ENCODE measurements at places on chromosomes 7 and 10.

DNA sequence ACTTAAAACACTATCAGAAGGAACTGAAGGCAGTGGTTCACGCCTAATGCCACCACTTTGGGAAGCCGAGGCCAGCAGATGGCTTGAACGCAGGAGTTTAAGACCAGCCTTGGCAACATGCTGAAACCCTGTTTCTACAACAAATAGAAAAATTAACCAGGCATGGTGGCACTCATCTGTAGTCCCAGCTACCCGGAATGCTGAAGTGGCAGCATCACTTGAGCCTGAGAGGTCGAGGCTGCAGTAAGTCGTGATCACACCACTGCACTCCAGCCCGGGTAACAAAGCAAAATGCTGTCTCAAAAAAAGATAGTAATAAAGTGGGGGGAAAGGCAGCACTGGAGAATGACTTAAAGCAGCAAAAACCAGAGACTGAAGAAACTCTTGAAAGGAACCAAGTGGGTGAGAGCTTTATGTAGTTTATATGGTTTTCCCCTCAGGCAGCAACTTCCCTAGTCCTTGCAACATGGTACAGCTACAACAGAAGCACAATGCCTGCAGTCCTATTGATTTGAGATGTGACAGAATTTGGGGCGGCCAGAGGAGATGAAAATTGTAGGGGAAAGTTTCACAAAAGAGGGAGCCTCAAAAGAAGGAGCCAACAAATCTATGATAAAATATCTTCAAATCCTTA, 38.1 kb downstream of the GDI2 start:
- DNase-seq, result peak; percentile 46

DNA sequence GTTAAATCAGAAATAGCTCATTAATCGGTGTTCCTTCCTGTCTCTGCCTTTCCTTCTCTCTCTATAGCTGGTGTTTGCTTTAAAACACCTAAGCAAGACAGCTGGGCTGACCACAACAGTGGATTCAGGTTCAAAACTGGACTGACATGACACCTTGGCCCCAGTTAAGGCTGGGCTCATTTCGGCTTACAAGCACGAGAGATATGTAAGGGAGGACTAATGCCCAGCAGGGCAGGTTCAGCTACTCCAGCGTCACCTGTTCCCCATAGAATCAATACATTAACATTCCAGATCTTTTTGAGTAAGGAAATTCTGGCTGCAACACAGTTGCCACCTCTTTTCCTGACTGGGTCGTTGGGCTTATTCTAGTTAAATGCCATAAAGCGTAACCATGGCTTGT, 323.0 kb upstream of the AOAH start:
- no peak for DNase-seq

GRCh38 chr10:74174521-74174920, 23.5 kb downstream of the ADK start:
- DNase-seq, result no peak

GRCh38 chr10:118701529-118702323, 53.0 kb downstream of the CACUL1 start:
- no peak for DNase-seq

DNA sequence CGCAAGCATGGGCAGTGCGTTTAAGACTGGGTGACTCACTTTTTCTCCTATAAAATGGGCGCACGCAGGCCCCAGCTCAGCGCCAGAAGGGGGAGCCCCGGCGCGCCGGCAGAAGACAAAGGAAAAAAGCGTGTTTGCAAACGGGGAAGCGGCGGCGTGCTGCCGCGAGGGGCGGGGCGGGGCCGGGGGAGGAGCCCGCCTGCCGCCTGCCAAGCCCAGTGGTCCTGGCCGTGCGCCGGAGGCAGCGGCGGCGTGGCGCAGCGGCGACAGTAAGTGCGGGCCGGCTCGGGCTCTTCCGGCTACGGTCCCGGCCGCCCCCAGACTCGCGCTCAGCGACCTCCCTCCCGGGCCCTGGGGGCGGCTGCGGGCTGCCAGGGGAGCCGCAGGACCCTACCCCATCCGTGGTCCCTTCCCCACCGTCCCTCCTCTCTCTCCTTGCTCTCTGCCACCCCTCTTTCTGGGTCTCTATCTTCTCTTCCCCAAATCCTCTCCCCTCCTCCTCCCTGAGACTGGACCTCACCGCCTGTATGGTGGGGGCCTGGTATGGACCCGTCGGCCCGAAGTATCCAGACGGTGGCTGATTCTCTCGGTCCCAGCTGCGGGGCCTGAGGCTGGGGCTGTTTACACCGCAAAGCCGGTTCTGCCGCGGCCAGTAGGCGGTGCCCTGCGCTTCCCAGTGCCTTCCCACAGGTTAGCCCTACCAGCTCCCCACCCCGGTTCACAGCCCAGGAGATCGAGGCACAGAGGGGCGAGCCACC, at the start of gene SLC29A3:
TSS of gene SLC29A3 (plus strand) at position 218 of the 758 bp plus-strand sequence. CDS start at position 269, 51 bp downstream.
- peak; percentile 88 for DNase-seq

GRCh38 chr7:143975617-143976016, 21.0 kb downstream of the OR2F1 start:
- no peak for DNase-seq

DNA sequence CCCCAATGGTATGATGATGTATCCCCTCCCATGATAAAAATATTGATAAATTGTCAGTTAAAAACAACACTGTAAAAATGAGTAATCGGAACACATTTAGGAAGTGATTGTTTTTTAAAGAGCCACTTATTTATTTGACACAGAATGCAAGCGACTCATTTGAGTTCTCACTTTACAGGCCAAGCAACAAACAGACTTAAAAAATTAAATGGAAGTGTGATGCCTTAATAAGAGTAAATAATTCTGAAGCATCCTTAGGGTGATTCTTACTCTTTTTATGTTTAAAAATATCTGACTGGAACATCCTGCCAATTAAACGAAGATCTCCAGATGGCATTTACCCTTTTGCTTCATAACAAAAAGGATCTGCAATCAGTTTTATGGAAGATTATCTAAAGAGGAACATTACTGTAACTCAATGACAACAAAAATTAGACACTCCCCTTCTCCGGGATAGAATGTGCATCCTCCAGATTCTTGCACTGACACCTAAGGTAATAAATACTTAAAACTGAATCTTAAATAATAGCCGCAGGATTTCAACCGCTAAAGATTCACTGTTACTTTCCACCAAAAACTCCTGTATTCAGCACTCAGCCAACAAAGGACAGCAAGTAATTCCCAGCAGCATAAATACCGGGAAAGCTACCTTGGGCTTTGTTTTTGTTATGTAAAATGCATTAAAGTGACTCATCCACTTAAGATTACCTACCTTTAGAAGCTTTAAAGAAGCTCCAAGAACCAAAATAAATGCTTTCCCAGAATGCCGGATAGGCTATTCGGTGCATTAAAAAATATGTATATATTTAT, 1.7 kb downstream of the CACNA2D1 start:
- no peak for DNase-seq

GRCh38 chr7:22772885-22773284, 45.9 kb downstream of the IL6 start:
- DNase-seq, result no peak

DNA sequence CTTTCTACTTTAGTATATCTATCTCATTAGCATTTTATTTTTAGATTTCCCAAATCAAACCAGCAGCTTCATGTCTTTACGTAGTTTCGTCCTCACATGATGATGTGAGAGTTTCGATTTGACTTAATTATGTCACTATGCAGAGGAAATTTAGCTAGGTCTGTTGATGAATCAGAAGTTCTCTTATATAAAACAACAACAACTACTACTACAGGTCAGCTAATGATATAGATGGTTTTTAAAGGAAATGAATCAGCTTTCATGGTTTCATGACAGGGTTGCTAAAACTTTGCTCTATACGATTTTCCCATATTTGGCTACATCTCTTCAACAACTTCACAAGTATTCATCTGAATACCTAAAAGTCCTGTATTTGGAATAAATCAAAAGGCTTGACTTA, 28.6 kb downstream of the JAZF1 start:
- DNase-seq, result peak; percentile 93

DNA sequence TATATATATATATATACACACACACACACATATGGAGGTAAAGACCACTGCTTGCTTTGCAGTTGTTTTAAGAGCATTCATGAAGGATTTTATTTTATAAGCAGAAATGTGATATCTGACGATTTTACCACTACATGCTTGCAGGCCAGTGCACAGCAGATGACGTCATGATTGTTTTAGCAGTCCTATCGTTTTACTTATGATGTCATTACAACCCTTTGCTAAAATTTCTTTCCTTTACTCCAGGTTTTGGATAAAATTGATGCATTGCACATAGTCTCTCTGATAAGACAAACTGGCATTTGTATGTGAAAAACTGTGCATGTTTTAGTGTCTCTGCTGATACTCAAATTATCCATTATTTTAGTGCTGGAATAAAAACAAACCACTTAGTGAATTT, 9.2 kb downstream of the EGFR start:
- DNase-seq, result no peak

DNA sequence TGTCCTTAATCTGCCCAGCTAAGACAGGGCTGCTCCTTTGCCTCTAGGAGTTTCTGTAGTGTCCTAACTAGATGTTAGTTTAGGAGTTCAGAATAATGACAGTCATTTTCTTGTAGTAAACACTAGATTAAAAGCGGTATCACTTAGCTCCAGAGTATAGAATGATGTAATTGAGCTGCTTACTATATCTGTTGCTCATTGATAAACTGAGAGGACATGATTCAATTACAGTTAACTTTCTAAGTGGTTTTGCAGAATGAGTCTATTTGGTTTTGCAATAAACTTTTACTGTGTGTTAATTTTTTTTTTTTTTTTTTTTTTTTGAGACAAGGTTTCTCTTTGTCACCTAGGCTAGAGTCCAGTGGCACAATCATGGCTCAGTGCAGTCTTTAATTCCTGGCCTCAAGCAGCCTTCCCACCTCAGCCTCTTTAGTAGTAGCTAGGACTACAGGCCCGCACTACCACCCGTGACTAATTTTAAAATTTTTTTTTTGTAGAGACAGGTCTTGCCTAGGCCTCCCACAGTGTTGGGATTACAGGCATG, 1.8 kb downstream of the STMP1 start:
- peak; percentile 80 for DNase-seq

DNA sequence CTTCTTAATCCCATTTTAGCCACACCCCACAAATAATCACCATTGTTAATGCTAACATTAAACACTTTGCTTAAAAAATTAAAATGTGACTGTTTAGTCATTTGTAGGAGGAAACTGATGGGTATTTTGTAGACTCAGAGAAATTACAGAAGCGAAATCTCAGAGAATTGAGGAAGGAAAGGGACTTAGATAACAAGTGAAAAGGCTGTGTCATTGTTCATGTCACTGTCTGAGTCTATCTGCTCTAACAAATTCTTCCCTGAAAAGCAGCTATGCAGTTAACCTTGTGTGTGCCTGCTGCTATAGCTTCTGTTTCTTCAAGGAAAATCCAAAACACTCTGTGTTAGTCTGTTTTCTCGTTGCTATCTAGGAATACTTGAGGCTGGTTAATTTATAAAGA, 40.9 kb upstream of the PLXDC2 start:
- DNase-seq, result peak; percentile 93

GRCh38 chr7:133912916-133913697, 214.0 kb upstream of the LRGUK start:
- DNase-seq, result no peak

DNA sequence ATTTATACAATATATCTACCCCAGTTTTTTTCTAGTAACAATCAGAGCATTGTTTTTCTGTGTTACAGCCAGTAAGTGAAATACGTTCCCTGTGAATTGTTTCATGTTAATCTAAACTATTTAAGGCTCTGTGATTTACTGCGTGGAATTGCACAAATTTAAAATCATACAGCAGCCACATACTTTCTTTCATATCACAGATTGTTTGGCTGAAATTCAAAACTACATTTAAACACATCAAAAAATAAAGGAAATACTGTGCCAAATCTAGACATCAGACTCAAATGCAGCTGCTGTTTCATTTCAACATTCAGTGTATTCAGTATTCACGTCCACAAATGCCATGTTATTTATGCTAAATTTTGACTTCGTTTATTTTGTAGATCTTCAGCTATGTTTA, 242.6 kb upstream of the HGF start:
- DNase-seq, result no peak

- no peak for DNase-seq
Measured at GRCh38 chr10:111338805-111339204, 262.0 kb downstream of the ADRA2A start.

GRCh38 chr10:33993917-33994316, 659.5 kb upstream of the NRP1 start:
- no peak for DNase-seq

DNA sequence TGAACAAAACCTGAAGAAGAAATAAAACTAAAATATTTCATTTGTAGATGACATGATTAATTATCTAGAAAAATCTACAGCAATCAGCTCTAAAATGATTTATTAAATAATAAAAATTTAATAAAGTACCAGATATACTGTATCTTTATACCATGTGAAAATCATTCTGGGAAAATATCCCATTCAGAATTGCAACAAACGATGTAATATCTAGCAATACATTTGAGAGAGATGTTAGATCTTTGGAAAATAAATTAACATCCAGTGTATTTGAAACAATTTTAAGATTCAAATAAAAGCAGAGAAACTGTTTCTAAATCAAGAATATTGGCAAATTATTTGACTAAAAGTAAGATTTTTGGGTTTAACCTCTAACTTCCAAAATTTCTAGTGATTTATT, 62.2 kb downstream of the ZEB1 start:
- no peak for DNase-seq

- no peak for DNase-seq
Measured at GRCh38 chr7:1423264-1423811, 35.9 kb downstream of the MICALL2 start.

DNA sequence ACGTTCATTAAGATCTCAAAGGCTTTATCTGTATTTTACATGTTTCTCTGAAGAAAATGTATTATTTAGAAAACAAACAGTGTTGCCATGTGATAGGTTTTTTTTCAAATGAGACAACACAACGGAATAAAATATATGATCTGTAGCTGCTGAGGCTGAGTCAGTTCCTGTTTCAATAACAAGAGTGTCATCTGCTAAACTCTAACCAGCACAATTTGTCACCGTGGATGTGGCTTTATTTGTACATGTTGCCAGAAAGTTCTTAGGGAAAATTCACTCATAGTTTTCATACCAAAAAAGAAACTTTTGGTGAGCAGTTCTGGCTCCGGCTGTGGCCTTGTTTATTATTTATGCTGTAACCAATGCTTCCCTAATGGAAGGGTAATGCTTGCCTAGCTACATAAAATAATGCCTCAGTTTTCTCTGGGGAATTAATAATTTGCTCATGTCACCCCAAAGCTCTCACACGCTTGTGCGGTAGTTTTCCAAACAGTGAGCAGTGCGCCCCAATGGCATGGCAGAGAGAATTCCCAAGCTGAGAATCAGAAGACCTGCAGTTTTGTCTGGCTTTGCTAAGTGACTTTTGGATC, 20.3 kb upstream of the KLF6 start:
- peak; percentile 99 for DNase-seq

Data from inflammatory macrophage treated with lipopolysaccharide for 4 hours (primary cell).